ENCODE measurements at places on chromosomes 2 and 18. TPM values are rescaled to one million over a fixed set of nuclear protein-coding genes. Genes with fewer than 3 reads are reported as not detected.

EHD3 gene
- 7.0 TPM for total RNA-seq

POTEE gene
- total RNA-seq: 3.3 TPM

ZNF236 gene
- total RNA-seq: 32.5 TPM

CNGA3 gene
- total RNA-seq: 5.3 TPM

C2orf49 gene
- 27.2 TPM for total RNA-seq

RAMP1 gene
- 105 TPM for total RNA-seq

CRYGC gene
- total RNA-seq: not detected

IL1F10 gene
- total RNA-seq: not detected

IFIH1 gene
- 6.6 TPM for total RNA-seq

GRCh38 chr2:119208791-119209203 is 14.8 kb upstream of the STEAP3 start:
- peaks cover 14% of the 10 kb centered on the region for H3K27me3 ChIP-seq
- no peak for DNase-seq

DNA sequence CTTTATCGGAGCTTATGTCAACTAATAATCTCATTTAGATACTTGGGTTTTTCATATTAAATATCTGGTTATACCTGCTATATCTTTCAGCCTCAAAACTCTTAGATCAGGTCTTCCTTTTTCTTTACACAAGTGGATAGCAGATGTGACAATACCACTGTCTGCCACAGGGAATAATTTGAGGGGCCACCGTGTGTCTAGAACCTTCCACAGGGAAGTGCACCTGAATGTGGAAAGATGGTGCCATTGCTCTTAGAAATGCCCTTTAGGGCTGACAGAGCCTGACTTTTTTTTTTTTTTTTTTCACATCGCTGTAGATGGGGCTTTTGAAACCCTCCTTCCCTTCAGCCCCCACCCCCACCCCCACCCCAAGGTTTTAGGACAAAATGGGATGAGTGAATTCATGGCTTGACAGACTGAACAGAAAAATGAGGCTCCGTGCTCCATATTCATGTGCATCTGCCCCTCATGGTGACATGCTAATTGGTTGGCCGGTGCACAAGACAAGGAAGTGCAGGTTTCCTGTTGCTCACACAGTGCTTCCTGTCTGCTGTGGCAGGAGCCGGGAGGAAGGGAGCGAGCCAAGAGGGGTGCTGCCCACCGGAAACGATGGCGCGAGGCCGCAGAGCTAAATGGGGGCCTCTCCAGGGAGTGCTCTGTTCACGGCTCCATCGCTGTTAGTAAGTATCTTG is 246.0 kb downstream of the LDLRAD4 start:
- no peaks in the 10 kb centered on the region for H3K27me3 ChIP-seq
- no peak for DNase-seq

- peaks cover 15% of the 10 kb centered on the region for H3K4me1 ChIP-seq
- H3K36me3 ChIP-seq: no peaks in the 10 kb centered on the region
- H3K27ac ChIP-seq: no peak overlapping the region
- DNase-seq: no peak
Measured at GRCh38 chr2:28697602-28698149, 54.0 kb upstream of the PPP1CB start.

GRCh38 chr2:20071397-20072383 is 20.3 kb upstream of the LAPTM4A start:
- peak overlapping the region; percentile 98 for H3K27ac ChIP-seq
- H3K36me3 ChIP-seq: no peaks in the 10 kb centered on the region
- no peak for DNase-seq
- H3K27me3 ChIP-seq: no peaks in the 10 kb centered on the region

DNA sequence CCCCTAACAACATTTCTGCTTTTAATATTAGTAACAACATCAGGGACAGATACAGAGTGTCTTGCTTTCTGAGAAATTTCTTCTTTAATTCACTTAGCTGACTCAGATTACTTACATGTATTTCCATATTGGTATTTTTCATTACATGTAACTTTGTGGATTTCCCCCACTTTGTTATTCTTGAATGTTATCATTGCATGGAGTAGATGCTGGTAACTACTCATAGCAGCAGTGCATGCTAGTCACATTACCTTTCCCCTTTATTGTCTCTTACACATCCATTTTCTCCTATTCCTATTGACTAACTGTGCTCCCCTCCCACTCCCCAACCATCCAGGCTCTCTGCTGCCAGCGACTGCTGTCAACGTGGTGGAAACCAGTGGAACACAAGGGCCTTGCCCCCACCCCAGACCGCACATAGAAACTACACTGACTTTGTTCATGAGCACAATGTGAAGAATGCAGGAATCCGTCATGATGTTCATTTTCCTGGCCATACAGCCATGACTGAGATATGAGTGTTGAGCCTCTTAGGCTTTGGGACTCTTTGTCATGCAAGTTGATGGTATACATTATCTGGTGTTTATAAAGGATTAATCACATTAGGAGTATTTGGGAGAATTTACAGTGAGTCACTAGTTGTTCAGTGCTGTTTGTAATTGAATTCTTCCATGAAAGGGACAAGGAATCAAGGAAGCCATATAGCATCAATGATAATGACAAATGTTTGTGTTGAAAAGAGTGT is 91.0 kb downstream of the EPB41L5 start:
- peaks cover 2% of the 10 kb centered on the region for H3K4me1 ChIP-seq
- peaks cover 17% of the 10 kb centered on the region for H3K36me3 ChIP-seq
- H3K27ac ChIP-seq: peak overlapping the region; percentile 63
- no peak overlapping the region for H3K4me3 ChIP-seq

DNA sequence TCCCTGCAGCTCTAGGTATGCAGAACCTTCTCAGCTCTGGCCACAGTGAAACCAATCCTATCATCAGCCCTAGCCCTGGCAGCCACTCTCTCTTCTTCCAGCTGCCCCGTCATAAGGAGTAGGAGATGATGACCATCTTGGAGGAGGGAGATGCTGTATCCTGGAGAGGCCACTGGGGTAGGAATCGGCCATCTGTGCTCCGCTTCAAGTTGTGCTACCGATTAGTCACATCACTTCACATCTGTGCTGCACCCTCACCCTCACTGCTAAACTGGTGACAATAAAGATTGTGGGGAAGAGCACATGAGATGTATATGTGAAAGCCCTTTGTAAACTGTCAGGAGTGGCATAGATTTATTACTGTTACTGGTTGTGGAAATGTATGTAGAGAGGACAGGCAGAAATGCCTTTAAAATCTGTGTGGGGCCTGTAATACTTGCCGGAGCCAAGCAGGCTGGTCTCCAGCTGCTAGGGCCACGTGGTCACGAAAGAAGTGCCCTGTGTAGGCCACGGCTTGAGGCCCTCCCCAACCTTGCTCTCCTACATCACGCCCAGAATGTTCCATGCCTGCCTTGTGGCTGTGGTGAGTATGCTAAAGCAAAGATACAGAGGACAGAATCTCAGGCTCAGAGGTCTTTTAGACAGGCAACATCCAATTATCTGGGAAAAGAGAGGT is 236.8 kb downstream of the CLIP4 start:
- H3K27ac ChIP-seq: no peak overlapping the region
- no peak for DNase-seq
- H3K36me3 ChIP-seq: no peaks in the 10 kb centered on the region
- peaks cover 9% of the 10 kb centered on the region for H3K27me3 ChIP-seq

DNA sequence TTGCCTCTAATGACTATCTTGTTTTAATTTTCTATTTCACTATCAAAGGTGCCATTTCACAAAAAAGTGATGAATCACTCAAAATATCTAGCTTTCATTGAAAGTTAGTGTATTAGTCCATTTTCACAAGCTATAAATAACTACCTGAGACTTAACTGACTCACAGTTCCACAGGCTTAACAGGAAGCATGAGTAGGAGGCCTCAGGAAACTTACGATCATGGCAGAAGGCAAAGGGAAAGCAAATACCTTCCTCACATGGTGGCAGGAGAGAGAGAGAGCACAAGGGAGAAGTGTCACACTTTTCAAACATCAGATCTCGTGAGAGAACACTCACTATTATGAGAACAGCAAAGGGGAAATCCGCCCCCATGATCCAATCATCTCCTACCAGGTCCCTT is 1220.4 kb upstream of the ZEB2 start:
- H3K4me3 ChIP-seq: no peak overlapping the region
- peaks cover 3% of the 10 kb centered on the region for H3K4me1 ChIP-seq
- no peaks in the 10 kb centered on the region for H3K36me3 ChIP-seq
- no peak overlapping the region for H3K27ac ChIP-seq

GRCh38 chr18:3494245-3494526 is 44.2 kb downstream of the TGIF1 start:
- H3K36me3 ChIP-seq: no peaks in the 10 kb centered on the region
- DNase-seq: no peak
- H3K4me1 ChIP-seq: peaks cover 24% of the 10 kb centered on the region
- no peak overlapping the region for H3K27ac ChIP-seq
- peaks cover 25% of the 10 kb centered on the region for H3K27me3 ChIP-seq

DNA sequence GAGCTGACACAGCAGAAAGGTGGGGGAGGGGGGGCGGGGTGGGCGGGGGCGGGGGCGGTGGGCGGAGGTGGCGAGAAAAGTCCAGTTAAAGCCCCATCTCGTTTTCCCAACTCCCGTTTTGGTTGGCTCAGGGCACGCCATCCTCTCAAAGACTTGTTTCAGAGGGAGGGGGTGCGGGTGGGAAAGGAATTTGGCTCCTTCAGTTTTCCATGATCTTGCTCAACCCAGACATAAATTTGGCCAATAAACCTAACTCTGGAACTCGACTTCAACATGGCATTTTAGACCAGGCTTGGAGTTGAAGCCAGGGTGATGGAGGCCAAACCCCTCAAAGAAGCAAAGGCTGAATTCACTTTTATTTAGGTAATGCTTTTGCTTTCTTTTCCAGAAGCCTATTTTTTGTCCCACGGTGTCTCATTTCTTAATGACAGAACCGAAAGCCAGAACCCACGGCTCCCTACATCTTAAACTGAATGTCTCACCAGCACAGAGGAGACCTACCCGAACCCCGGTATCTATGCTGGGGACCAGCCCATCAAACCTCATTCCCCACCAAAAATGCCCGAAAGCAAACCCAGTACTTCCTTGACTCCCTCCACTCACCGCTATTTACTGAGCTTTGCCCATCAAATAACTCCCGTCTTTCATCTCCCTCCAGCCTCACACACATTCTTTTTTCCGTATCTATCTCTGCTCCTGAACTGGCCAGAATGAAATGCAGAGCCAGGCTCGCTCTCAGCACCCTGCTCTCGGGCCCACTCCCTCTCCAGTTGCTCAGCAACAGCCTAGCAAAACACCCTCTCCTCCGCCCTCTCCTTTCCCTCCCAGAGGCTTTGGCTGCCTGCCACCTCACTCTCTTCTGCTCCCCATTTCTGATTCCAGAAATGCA is 4.3 kb downstream of the IGFBP5 start:
- H3K27ac ChIP-seq: peak overlapping the region; percentile 9
- H3K4me1 ChIP-seq: peaks cover 38% of the 10 kb centered on the region
- no peaks in the 10 kb centered on the region for H3K36me3 ChIP-seq
- no peak for DNase-seq

DNA sequence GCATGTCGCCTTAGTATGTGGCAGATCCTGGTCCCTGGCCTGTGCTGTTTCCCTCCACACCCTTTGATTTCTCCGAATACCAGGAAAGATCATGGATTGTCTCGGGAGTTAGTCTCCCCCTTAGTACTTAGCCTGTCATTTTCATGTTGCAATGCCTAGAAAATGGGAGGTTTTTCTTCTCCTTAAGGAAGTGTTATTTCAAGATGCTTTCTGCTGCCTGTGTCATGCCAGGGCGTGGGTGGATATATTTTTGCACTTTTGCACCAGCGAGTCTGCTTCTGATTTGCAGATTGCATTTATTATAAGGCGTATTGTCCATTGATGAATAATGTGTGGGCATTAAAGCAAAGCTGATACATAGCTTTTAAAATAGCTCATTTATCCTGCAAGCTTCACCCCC is 223.5 kb downstream of the NEDD4L start:
- peaks cover 32% of the 10 kb centered on the region for H3K4me1 ChIP-seq
- H3K4me3 ChIP-seq: no peak overlapping the region
- H3K27me3 ChIP-seq: no peaks in the 10 kb centered on the region
- H3K27ac ChIP-seq: no peak overlapping the region
- no peak for DNase-seq

DNA sequence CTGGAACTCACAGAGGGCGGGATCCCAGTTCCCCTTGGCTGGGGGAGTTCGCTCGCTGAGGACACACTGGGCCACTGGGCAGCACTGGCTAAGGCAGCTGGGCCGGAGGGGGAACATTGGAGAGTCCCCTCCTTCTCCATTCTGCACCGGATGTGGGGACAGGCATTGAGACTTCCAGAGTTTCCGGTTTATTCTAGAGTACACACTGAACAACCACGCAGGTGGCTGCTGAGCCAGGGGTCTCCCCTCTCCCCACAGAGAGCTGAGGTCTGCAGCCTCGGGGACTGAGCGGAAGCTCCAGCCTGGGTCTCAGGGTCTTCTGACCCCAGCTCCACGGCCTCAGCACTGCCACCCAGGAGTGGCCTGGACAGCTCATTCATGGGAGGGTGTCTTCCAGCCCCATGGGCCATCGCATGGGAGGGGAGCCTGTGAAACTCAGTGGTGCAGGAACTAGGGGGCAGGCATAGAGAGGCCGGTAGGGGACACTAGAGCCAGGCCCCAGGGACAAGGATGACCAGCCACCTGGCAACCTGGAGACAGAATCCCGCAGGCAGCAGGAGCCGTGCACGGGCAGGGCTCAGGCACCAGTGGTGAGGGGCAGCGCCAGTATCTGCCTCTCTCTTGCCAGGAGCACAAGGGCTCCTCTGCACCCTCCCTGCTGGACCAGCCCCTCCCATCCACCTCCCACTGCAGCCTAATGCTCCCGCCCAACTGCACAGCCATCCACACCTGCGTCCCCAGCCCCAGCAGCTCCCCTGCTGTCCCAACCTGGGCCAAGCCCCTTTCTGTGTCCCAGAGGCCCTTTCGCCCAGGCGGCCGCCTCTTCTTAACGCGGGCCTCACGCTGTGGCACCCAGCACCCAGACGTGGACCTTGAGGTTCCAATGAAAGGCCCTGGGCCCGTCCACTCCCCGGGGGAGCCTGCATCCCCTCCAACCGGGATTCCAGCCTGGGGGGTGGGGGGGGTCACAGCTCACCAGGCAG is 45.1 kb upstream of the GPC1 start:
- H3K36me3 ChIP-seq: no peaks in the 10 kb centered on the region
- H3K27ac ChIP-seq: no peak overlapping the region
- peaks cover 4% of the 10 kb centered on the region for H3K27me3 ChIP-seq
- no peak overlapping the region for H3K4me3 ChIP-seq
- DNase-seq: no peak
- H3K4me1 ChIP-seq: no peaks in the 10 kb centered on the region

- no peak overlapping the region for H3K27ac ChIP-seq
- H3K27me3 ChIP-seq: no peaks in the 10 kb centered on the region
- H3K4me1 ChIP-seq: peaks cover 46% of the 10 kb centered on the region
- no peaks in the 10 kb centered on the region for H3K36me3 ChIP-seq
- H3K4me3 ChIP-seq: no peak overlapping the region
Measured at GRCh38 chr2:237701859-237702390, 74.5 kb downstream of the LRRFIP1 start.

- no peak for DNase-seq
- H3K36me3 ChIP-seq: no peaks in the 10 kb centered on the region
- no peaks in the 10 kb centered on the region for H3K27me3 ChIP-seq
Measured at GRCh38 chr2:145029873-145030272, 510.0 kb upstream of the ZEB2 start.

DNA sequence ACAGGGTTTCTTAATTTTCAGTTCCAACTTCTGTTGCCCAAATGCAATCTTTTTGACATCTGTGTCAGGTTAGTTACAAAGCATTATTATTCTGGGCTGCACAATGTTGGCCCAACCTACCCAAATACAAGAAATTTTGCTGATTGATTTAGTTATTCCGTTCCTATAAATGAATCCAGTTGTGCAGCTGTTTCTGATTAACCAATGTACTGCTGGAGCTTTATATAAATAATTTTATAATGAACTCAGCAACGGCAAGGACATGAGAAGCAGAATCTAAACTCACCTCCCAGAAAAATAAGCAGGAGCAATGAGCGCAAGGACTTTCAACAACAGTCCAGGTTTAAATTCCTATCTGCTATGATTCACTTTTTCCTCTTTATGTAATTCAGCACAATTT is 76.3 kb upstream of the WIPF1 start:
- H3K27ac ChIP-seq: no peak overlapping the region
- peaks cover 23% of the 10 kb centered on the region for H3K36me3 ChIP-seq
- DNase-seq: no peak
- H3K27me3 ChIP-seq: peaks cover 5% of the 10 kb centered on the region
- peaks cover 2% of the 10 kb centered on the region for H3K4me1 ChIP-seq

Measured in progenitor cell of endocrine pancreas (in vitro differentiated cells).